ENCODE measurements at places on chromosomes 2 and 18.

DNA sequence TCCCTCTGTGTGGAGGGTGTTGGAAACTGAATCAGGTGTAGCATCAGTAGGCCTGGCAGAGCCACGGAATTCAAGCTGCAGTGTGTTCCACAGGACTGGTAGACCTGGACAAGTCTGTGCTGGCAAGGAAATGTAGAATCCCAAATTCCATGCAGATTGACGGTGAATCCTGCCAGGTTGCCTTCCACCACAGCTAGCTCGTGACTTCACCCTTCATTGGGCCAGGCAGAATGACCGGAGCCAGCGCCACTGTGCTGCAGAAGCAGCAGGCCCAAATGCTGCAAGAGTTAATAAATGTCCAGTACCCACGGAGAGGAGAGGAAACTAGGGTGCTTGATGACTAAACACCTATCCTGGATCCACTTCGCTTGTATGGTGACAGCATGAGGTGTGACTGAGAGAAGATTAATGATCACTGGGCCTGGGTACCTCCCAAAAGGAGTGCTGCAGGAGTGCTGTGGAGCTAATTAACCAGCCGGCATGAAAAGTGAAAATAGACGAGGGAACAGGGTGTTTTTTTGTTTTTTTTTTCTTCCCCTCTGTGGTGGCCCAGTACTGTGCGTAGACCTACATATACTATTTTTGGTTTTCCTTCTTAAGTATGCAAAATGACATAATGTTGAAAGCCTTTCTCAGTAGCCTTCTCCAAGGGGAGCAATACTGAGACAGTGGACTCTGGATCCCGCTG is 122.2 kb downstream of the TANC1 start:
- DNase-seq: no peak

- DNase-seq: peak; percentile 77
These were observed 493 bp downstream of the FN1 start for GRCh38 chr2:215435280-215435869.

GRCh38 chr2:206164261-206164862 is 4.7 kb downstream of the EEF1B2 start:
- DNase-seq: peak; percentile 36

DNA sequence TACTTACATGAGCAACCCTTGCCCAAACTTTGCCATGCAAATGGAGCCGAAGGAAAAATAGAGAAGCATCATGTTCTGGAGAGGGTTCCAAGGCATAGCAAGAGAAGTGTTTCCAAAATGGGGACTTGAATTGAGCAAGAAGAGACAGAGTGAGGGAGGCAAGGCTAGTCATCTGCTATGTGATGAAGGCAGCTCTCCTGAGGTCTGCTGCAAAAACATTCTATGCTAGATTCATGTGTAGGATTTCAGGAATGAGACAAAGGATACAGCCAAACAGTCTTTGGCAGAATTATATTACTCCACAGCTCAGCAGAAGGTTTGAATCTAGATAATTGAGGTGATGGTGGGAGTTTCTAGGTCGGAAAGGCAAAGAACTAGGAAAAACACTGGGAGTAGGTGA is 24.1 kb upstream of the MRPL19 start:
- DNase-seq: no peak

GRCh38 chr2:191615596-191615995 is 62.3 kb upstream of the NABP1 start:
- DNase-seq: no peak

DNA sequence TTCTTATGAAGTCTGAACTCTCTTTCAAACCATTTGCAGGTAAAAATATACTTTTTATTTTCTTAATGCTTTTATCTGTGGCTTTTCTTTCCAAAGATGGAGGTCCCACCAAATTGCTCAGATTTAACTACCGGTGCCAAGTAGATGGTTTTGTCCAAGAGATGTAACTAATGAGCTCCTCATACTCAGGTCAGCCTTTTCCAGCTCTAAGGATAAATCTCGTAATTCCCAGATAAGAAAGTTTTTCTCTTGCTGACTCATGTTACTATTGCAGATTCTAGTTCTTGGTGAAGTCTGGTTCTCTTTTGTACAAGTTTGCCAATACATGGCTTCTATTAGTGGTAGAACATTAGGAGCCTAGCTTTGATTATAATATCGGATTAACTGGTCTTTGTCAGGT is 550.8 kb upstream of the ZNF804A start:
- DNase-seq: no peak

DNA sequence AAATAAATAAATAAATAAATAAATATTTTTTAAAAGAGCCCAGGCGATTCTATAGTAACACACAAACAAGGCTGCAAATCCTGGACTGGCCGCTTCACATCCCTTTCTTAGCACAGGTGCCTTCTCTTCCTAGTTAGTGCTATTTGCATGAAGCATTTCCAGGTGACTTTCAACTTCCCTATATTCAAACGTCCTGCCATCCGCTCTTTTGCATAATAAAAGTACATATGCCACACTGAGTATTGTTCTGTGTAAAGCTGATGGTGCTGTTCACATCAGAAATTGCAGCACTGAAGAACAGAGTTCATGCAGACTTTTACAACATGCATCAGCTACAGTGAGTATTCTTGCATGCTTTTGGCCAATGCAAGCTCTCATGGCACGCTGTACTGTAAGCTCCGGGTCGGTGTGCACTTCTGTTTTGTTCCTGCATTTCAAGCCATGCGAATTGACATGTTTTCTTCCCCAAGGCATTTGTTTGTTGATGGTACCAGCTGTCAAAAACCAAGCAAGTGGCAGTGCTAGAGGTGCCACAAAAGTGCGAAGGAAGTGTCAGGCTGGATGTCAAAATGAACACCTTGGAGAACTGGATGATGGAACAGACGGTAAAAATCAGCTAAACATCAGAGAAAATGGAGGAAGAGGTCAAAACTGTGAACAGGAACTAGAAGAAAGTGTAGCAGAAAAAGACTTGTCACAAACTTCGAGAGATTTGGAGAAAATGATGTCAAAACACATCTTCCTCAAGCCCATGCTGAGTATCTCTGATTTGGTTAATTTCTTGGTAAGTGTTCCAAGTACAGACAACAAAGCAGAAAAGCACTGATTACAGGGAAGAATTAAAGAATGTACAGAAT is 25.5 kb upstream of the CEP68 start:
- DNase-seq: no peak

- DNase-seq: no peak
These were observed 2.9 kb downstream of the TGOLN2 start for GRCh38 chr2:85324639-85325465.

- no peak for DNase-seq
These were observed 146.8 kb upstream of the MSH6 start for GRCh38 chr2:47636176-47636575.

- DNase-seq: no peak
These were observed 237.6 kb downstream of the TDRD15 start for GRCh38 chr2:21361384-21361783.

- no peak for DNase-seq
These were observed 169.9 kb downstream of the MYO1B start for GRCh38 chr2:191415101-191415500.

GRCh38 chr2:207066791-207067460 is 98.8 kb downstream of the KLF7 start:
- no peak for DNase-seq

DNA sequence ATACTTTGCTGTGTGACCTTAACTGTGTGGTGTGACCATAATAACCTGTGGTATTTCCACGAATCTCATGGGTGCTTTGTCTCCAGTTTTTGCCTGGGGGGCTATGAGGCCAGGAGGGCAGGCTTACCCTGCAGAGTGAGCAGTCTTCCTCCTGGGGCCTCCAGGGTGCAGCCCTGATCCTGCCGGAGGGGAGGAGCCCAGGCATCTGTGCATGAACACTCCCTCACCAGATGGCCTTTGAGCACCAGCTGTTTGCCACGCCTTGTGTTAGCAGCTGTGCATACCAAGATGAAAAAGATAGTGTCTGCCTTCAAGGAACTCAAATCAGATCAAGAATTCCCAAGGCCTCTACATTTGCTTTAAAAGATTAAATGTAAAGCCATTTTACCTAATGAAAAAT is 75.0 kb upstream of the RBM44 start:
- DNase-seq: peak; percentile 60

DNA sequence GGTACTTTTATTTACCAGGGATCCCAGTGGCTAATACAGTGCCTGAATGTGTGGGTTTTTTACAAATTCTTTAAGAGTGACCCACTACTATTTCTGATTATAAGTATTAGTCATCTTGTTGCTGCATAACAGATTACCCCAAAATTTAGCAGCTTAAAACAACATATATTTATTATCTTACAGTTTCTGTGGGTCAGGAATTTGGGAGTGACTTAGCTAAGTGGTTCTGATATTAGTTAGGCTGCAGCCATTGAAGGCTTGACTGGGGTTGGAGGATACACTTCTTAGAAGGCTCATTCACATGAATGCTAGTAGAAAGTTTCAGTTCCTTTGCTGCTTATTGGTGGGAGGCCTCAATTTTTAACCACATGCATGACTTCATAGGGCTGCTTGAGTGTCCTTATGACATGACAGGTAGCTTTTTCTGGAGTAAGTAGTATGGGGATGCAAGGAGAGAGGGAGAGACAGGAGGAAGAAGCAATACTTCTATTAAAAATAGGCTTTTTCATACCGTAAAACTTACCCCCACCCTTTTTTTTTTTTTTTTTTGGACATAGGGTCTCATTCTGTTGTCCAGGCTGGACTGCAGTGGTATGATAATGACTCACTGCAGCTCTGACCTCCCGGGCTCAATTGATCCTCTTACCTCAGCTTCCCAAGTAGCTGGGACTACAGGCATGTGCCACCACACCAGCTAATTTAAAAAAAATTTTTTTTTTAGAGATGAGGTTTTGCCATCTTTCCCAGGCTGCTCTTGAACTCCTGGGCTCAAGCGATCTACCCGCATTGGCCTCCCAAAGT is 13.3 kb upstream of the POLE4 start:
- no peak for DNase-seq

DNA sequence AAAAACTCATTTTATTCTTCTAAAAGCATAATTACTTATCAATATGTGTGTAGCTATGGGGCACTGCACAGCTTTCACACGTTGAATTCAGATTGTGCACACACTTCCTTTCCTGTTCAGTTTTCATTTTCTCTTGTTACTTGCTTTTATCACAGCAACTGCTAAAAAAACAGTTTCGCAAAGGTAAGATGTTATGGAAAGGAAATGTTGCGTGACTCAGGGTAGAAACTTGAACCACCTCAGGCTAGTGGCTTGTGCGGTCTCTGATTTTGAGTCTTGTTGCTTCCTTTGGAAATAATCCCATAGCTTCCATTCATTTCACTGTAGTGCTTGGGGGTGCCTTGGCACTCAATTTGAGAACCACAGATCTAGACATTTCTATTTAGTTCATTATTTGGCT is 171.9 kb downstream of the FMNL2 start:
- DNase-seq: no peak

GRCh38 chr2:226118471-226119429 is 680.9 kb downstream of the IRS1 start:
- peak; percentile 47 for DNase-seq

DNA sequence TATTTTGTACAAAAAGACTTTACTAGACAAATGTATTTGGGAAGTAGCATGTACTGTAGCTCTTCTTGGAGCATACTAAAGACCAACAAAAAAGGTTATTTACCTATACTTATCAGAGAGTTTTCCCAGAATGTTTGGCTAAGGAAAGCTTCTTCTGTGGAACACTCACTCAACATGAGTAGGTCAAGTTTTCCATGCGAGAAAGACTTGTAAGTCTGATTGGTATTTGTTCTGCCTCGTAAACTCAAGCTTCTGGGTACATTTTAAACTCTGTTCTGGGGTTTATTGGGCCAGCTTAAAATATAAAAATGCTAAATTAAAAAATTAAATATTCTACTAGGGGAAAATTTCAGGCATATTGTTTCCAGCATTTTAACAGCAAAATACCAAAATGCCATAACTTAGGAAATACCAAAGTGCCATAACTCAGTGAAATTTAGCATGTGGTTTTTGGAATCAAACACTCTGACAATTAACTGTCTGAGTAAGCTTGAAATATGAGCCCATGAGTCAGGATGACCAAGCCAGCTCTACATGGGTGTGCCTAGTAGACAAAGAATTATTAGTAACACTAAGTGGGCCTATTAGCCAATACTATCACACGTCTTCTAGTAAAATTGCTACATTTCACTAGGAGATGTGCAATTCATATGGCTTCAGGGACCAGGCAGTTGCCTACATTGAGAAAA is 47.3 kb upstream of the SERPINE2 start:
- no peak for DNase-seq

- no peak for DNase-seq
These were observed 36.2 kb downstream of the HAT1 start for GRCh38 chr2:171958475-171958874.

DNA sequence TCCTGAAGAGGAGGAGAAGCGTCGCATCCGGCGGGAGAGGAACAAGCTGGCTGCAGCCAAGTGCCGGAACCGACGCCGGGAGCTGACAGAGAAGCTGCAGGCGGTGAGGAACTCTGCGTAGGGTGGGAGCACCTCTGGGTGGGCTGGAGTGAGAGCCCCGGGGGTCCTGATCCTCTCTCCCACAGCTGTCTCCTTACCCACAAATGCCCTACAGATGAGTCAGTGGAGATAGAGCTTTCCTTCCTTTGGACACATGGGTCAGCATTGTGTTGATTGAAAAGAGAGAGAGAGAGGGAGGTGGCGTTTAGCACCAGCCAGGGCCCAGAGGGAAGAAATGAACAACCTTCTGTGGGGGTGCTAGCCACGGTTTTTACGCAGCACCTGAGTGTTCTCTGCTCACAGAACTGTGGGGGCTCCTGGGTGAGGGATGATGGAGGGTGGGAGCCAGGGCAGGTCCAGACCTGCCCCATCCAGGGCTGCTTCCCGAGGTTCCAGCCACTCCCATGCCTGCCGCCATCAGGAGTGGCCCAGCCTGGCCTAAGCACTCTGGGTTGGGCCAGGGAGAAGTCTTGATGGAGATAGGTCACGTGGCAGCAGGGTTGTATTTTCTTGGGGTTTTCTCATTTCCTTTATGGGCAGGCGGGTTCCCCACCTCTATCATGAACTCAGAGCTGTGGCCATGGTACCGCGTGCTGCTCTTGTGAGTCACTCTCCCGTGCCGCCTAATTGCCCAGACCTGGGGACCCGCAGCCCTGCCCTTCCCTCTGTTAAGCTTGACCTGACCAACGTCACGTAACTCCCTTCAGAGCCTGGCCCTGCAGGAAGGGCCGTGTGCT is 16.3 kb downstream of the FOSL2 start:
- DNase-seq: no peak

GRCh38 chr2:207223051-207223450 is 57.3 kb upstream of the KLF7 start:
- no peak for DNase-seq

GRCh38 chr2:172813314-172813888 is 77.8 kb downstream of the RAPGEF4 start:
- no peak for DNase-seq

- no peak for DNase-seq
These were observed 13.8 kb upstream of the POU3F3 start for GRCh38 chr2:104840156-104840555.

- DNase-seq: no peak
These were observed 57.5 kb downstream of the AAK1 start for GRCh38 chr2:69585855-69586555.

DNA sequence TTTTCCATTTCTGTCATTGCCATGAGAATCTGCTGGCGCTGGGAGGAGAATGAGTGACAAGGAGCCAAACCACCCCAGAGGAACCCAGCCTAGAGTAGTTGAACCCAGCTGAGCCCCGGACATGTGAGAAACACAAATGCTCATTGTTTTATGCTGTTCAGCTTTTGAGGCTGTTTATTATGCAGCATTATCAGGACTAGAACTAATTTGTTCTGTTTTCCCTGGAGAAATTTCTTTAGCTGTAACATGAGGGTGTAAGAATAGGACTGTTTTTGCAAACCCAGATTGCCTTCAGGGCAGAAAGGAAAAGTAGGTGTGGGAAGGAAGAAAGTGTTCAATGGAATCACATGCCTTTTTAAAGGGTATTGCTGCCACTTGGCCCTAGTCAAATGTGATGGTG is 28.5 kb upstream of the DOCK10 start:
- DNase-seq: no peak
